ENCODE measurements at places on chromosomes 5 and 9. TPM values are rescaled to one million over a fixed set of nuclear protein-coding genes. Genes with fewer than 3 reads are reported as not detected.

- H3K4me1 ChIP-seq, result peaks cover 25% of the 10 kb centered on the region
Observed at GRCh38 chr5:157148734-157149615, 6.3 kb upstream of the MED7 start.

- H3K27me3 ChIP-seq, result no peaks in the 10 kb centered on the region
- peaks cover 23% of the 10 kb centered on the region for H3K36me3 ChIP-seq
- DNase-seq, result peak; percentile 7
- no peak overlapping the region for H3K4me3 ChIP-seq
- peaks cover 47% of the 10 kb centered on the region for H3K4me1 ChIP-seq
- peak overlapping the region; percentile 61 for H3K27ac ChIP-seq
Observed at GRCh38 chr5:151745071-151745705, 13.2 kb downstream of the ATOX1 start.

- H3K27ac ChIP-seq, result peak overlapping the region; percentile 71
- H3K4me1 ChIP-seq, result peaks cover 22% of the 10 kb centered on the region
- DNase-seq, result peak; percentile 41
Observed at GRCh38 chr5:177005619-177006264, 837 bp downstream of the UIMC1 start.

DNA sequence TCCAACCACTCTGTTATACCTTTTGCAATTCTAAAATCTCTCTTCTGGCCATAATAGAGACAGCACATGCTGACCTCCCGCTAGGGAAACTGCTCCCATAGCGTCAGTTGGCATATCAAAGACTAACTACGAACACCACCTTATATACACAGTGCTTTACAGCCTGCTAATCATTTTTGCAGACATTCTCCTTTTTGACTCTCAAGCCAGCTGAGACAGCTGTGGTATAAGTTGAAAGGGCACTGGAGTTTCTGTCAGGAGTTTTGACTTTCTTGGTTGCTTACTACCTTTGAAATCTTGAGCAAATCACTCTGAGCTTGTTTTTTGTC, 160.2 kb upstream of the TBCA start:
- H3K36me3 ChIP-seq, result no peaks in the 10 kb centered on the region
- H3K4me3 ChIP-seq, result no peak overlapping the region
- H3K27me3 ChIP-seq, result no peaks in the 10 kb centered on the region
- peaks cover 4% of the 10 kb centered on the region for H3K4me1 ChIP-seq

- H3K36me3 ChIP-seq, result peaks cover 74% of the 10 kb centered on the region
- no peak overlapping the region for H3K4me3 ChIP-seq
Observed at GRCh38 chr9:15469406-15469805, 41.4 kb downstream of the PSIP1 start.

- no peak for DNase-seq
- no peaks in the 10 kb centered on the region for H3K27me3 ChIP-seq
- no peaks in the 10 kb centered on the region for H3K4me1 ChIP-seq
- H3K36me3 ChIP-seq, result no peaks in the 10 kb centered on the region
- no peak overlapping the region for H3K4me3 ChIP-seq
Observed at GRCh38 chr5:10102706-10103497, 146.8 kb downstream of the ATPSCKMT start.

GRCh38 chr9:37486256-37486615, 488 bp downstream of the POLR1E start:
- peak overlapping the region; percentile 51 for H3K27ac ChIP-seq
- H3K36me3 ChIP-seq, result peaks cover 34% of the 10 kb centered on the region
- peaks cover 9% of the 10 kb centered on the region for H3K4me1 ChIP-seq
- no peaks in the 10 kb centered on the region for H3K27me3 ChIP-seq

- no peak for DNase-seq
- H3K4me3 ChIP-seq, result no peak overlapping the region
- no peak overlapping the region for H3K27ac ChIP-seq
- H3K27me3 ChIP-seq, result no peaks in the 10 kb centered on the region
- no peaks in the 10 kb centered on the region for H3K36me3 ChIP-seq
Observed at GRCh38 chr5:58327289-58327688, 132.6 kb downstream of the PLK2 start.

- H3K36me3 ChIP-seq, result no peaks in the 10 kb centered on the region
- no peaks in the 10 kb centered on the region for H3K27me3 ChIP-seq
- no peak overlapping the region for H3K4me3 ChIP-seq
- H3K27ac ChIP-seq, result no peak overlapping the region
- no peak for DNase-seq
- H3K4me1 ChIP-seq, result peaks cover 3% of the 10 kb centered on the region
Observed at GRCh38 chr9:75974016-75974766, 83.7 kb downstream of the PCSK5 start.

DNA sequence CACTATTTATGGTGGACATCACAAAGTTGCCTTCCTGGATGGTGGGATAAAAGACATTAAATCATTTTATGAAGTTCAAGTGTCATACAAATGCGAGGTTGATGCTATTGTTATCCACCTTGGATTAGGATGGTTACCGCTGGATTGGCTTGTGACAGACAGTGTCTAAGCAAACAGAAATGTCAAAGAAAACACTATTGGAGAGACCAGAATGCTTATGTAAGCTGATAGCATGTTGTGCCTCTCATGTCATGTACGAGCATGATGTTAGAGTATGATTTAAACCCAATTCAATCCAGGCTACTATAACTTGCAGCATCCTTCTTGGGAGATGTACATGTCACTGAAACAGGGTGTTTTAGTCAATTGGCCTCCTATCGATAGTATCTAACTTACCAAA, 178.8 kb upstream of the C9orf72 start:
- H3K27me3 ChIP-seq, result no peaks in the 10 kb centered on the region
- no peak for DNase-seq
- H3K4me3 ChIP-seq, result no peak overlapping the region
- no peak overlapping the region for H3K27ac ChIP-seq

Gene FBP2
- total RNA-seq, result not detected

Gene TIMD4
- 4.6 TPM for total RNA-seq

Gene SHB
- total RNA-seq, result 1.3 TPM

Gene TMEFF1
- total RNA-seq, result not detected

Gene PCDHB4
- not detected for total RNA-seq

Gene DRD1
- not detected for total RNA-seq

Gene OR13D1
- total RNA-seq, result not detected

Measured in T-cell (primary cell).